HEK293T (cell line): ENCODE measurements at places on chromosomes 5 and 9.
A peak's percentile ranks its signal among the peaks of the same experiment; 100 is the strongest.

DNA sequence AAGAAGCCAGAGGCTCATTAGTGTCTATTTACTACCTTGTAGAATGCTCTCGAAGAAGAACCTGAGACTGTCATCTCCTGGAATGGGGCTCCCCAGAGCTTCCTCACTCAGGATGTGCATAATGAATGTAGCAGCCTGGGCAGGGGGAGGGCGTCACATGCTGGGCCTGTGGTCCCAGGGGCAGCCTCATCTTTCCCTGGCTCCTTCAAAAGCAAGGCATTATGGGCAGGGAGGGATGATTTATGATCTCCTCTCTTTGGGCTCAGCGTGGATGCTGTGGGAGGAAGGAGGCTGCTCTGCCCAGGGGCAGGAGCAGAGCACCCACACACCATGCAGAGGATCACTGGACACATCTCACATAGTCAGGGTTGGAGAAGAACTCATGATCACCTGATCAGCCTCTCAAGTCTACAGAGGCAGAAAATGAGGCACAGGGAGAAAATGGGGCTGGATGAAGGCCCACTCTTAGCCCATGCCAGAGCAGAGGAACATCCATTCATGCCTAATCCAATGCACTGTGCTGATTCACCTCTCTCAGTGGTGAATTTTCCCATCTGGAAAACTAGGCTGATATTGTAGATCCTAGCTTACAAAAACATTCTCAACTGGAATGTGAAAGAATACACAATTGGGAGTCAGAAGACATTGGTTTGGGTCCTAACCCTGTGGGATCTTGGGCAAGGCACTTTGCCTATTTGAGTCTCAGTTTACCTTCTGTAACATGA is 173.7 kb downstream of the CARTPT start:
- no peak for DNase-seq

GRCh38 chr5:116629168-116629567 is 54.5 kb upstream of the SEMA6A start:
- peak; percentile 36 for DNase-seq

- DNase-seq, result no peak
Measured at GRCh38 chr9:34994900-34995669, 5.5 kb downstream of the DNAJB5 start.

DNA sequence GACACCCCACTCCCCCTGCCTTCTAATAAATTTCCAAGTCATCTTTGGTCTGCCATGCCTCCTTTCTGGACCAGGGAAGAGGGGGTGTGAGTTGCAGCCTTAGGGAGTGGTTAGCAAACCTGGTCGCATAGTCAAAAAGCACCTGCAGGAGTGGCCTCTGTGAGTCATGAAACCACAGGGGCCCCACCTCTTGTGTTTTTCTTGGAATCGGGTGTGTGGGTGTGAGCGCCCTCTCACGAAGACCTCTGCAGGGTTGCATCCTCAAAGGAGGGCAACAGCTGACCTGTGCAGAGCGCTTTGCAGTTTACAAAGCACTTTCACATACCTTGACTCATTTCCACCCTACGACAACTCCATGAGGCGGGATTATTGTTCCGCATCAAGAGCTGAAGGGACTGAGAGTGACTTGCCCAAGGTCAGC is 36.8 kb upstream of the TEX48 start:
- DNase-seq, result no peak

GRCh38 chr9:133628766-133629165 is 7.4 kb upstream of the DBH start:
- DNase-seq, result no peak

DNA sequence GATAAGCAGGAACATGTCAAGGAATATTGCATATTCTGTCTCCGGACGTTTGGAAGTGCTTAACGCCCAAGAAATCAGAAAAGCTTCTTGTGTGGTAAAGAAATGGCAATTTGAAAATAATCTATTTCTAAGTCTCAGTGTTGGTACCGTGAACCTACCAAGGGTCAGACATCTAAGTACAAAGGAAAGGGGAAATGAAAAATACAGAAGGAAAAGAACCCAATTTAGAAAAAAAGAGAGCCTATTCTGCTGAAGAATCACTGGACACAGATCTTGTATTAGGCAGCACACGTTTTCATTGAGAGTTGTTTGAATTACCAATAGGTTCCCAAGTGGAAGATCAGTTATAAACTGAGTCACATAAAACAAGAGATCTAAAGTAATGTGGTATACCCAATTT is 46.9 kb upstream of the CEP78 start:
- no peak for DNase-seq
